ENCODE measurements at places on chromosomes 13 and 19. TPM values are rescaled to one million over a fixed set of nuclear protein-coding genes. Genes with fewer than 3 reads are reported as not detected.
A peak's percentile ranks its signal among the peaks of the same experiment; 100 is the strongest.

GRCh38 chr13:74070513-74070912 is 63.7 kb downstream of the KLF12 start:
- no peaks in the 10 kb centered on the region for H3K27me3 ChIP-seq
- DNase-seq: no peak
- no peaks in the 10 kb centered on the region for H3K4me1 ChIP-seq
- H3K4me3 ChIP-seq: no peak overlapping the region
- H3K36me3 ChIP-seq: no peaks in the 10 kb centered on the region

GRCh38 chr19:51809787-51810186 is 14.8 kb downstream of the FPR3 start:
- H3K4me3 ChIP-seq: no peak overlapping the region
- no peaks in the 10 kb centered on the region for H3K4me1 ChIP-seq
- peak overlapping the region; percentile 48 for H3K27ac ChIP-seq
- no peaks in the 10 kb centered on the region for H3K36me3 ChIP-seq
- no peak for DNase-seq
- no peaks in the 10 kb centered on the region for H3K27me3 ChIP-seq

- no peak overlapping the region for H3K27ac ChIP-seq
- H3K27me3 ChIP-seq: no peaks in the 10 kb centered on the region
- no peaks in the 10 kb centered on the region for H3K36me3 ChIP-seq
- peaks cover 13% of the 10 kb centered on the region for H3K4me1 ChIP-seq
- no peak for DNase-seq
These were observed 178.8 kb downstream of the KCTD12 start for GRCh38 chr13:76707360-76707759.

GRCh38 chr13:76307142-76307541 is 579.1 kb downstream of the KCTD12 start:
- H3K4me3 ChIP-seq: no peak overlapping the region
- H3K36me3 ChIP-seq: no peaks in the 10 kb centered on the region
- no peak overlapping the region for H3K27ac ChIP-seq
- H3K4me1 ChIP-seq: peaks cover 6% of the 10 kb centered on the region
- H3K27me3 ChIP-seq: no peaks in the 10 kb centered on the region

- H3K4me1 ChIP-seq: peaks cover 16% of the 10 kb centered on the region
- H3K27ac ChIP-seq: peak overlapping the region; percentile 69
- no peaks in the 10 kb centered on the region for H3K27me3 ChIP-seq
- peak overlapping the region; percentile 76 for H3K4me3 ChIP-seq
- H3K36me3 ChIP-seq: peaks cover 35% of the 10 kb centered on the region
These were observed 13.3 kb upstream of the AKAP8L start for GRCh38 chr19:15432018-15432494.

DNA sequence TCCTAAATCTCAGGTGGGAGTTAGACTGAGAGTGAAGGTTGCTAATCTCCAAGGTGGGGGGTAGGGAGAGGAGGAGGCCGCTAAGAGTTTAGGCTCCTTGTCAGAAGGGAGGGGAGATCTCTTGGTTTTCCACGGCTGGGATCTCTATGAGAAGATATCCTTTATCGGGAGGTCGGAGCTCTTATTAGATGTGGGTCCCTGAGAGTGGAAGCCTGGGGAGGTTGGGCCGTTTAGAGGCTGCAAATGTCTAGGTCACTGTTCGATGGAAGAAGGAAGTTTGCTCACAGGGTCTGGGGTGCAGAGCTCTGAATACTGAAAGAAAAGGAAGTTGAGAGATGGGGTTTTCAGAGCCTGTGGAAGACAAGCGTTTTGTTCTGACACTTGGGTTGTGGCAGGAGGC is 3.8 kb downstream of the MYADM start:
- DNase-seq: no peak
- H3K4me1 ChIP-seq: peaks cover 72% of the 10 kb centered on the region
- peaks cover 32% of the 10 kb centered on the region for H3K36me3 ChIP-seq
- H3K4me3 ChIP-seq: peak overlapping the region; percentile 20
- H3K27ac ChIP-seq: peak overlapping the region; percentile 1

- no peak for DNase-seq
- H3K36me3 ChIP-seq: no peaks in the 10 kb centered on the region
- H3K4me1 ChIP-seq: no peaks in the 10 kb centered on the region
- no peak overlapping the region for H3K27ac ChIP-seq
- H3K4me3 ChIP-seq: no peak overlapping the region
- H3K27me3 ChIP-seq: no peaks in the 10 kb centered on the region
These were observed 10.6 kb upstream of the FOXO1 start for GRCh38 chr13:40677064-40677463.

DNA sequence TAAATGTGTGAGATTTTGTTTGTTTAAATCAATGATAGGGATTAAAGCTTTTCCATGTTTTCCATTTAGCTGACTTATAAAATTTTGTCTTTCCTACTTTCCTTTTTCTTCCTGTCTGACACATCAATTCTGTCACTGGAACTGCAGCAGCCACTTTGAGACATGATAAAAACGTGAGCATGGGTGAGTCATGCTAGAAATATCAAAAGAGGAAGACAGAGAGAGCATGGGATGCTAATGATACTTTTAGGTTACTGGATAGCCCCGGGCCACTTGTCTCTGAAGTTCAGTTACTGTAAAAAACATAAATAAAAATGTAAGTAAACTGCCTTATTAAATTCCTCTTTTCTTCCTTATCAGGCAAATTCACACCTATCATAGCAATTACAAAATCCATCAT is 1332.0 kb upstream of the PCDH20 start:
- no peaks in the 10 kb centered on the region for H3K27me3 ChIP-seq
- no peak overlapping the region for H3K4me3 ChIP-seq
- no peaks in the 10 kb centered on the region for H3K36me3 ChIP-seq
- H3K4me1 ChIP-seq: no peaks in the 10 kb centered on the region
- no peak overlapping the region for H3K27ac ChIP-seq

DNA sequence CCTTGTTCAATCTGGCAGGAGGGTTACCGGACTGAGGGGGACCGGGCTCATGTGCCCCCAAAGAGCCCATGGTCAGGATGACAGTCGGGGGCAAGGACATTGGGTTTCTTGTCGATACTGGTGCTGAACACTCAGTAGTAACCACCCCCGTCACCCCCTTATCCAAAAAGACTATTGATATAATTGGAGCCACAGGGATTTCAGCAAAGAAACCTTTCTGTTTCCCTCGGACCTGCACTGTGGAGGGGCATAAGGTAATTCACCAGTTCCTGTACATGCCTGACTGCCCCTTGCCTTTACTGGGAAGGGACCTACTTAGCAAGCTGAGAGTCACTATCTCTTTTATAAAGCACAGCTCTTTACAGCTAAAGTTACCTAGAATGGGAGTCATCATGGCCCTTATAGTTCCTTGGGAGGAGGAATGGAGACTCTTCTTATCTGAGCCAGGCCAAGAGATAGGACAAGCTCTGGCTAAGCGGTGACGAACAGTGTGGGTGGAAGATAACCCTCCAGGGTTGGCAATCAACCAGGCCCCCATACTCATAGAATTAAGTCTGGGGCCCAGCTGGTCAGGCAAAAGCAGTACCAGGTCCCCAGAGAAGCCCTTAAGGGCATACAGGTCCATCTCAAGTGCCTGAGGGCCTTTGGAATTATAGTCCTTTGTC is 603.7 kb downstream of the UQCRFS1 start:
- no peaks in the 10 kb centered on the region for H3K4me1 ChIP-seq
- DNase-seq: no peak
- H3K27me3 ChIP-seq: no peaks in the 10 kb centered on the region
- H3K4me3 ChIP-seq: no peak overlapping the region

DNA sequence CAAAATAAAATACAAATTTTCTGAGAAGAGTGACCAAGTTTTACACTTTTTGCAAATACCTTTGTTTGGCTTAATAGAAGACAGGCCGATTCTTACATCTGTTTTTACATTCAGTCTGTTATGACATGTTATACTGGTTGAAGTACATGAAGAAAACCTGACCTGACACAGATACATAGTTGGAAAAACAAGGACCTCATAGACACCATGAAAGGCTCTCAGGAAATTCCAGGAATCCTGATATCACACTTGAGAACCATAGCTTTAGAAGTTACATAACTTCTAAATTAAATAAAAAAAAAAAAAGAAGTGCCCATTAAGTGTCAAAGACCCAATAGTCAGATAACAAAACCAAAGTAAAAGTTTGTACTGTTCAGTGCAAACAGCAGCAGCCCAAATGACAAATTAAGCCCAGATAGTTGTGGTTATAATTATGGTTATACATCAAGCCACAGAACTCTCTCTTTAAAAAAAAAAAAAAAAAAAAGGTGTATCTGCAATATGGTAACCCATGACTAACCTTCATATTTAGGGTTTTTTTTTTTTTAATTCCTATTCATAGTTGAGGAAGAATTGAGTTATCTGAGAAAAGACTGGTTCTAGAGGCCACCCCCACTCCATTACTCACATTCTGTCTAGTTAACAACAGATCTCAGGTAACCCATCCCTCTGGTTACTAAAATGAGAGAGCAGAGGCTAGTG is 19.8 kb downstream of the RBM26 start:
- no peak for DNase-seq
- peaks cover 9% of the 10 kb centered on the region for H3K4me1 ChIP-seq
- no peaks in the 10 kb centered on the region for H3K27me3 ChIP-seq
- H3K27ac ChIP-seq: no peak overlapping the region

DNA sequence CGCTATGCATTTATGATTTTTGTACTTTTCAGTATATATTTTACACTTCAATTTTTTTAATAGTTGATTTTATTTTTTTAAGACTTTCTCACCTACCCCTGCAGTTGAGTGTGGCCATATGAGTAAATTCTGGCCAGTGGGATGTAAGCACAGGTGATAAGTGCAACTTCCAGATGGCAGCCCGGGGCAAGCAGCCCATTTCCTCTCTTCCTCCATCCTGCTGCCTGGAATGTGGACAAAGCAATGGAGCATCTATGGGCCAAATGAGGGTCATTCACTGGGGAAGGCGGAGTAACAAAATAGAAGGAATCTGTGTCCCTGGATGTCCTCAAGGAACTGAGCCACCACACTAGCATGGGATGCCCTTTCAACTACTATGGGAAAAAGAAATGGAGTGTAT is 12.3 kb downstream of the RFXAP start:
- H3K4me3 ChIP-seq: no peak overlapping the region
- no peaks in the 10 kb centered on the region for H3K4me1 ChIP-seq
- no peak for DNase-seq
- H3K36me3 ChIP-seq: no peaks in the 10 kb centered on the region
- H3K27me3 ChIP-seq: no peaks in the 10 kb centered on the region

GRCh38 chr13:36774931-36775330 is 44.1 kb upstream of the RFXAP start:
- no peaks in the 10 kb centered on the region for H3K4me1 ChIP-seq
- H3K4me3 ChIP-seq: no peak overlapping the region
- H3K27me3 ChIP-seq: peaks cover 3% of the 10 kb centered on the region
- H3K36me3 ChIP-seq: no peaks in the 10 kb centered on the region

GRCh38 chr13:98797456-98797855 is 45.0 kb upstream of the SLC15A1 start:
- H3K27ac ChIP-seq: no peak overlapping the region
- no peaks in the 10 kb centered on the region for H3K36me3 ChIP-seq
- no peak for DNase-seq
- H3K4me3 ChIP-seq: no peak overlapping the region
- H3K4me1 ChIP-seq: no peaks in the 10 kb centered on the region
- H3K27me3 ChIP-seq: no peaks in the 10 kb centered on the region

GRCh38 chr19:18508585-18508984 is 13.3 kb downstream of the ELL start:
- peak overlapping the region; percentile 95 for H3K27ac ChIP-seq
- no peaks in the 10 kb centered on the region for H3K27me3 ChIP-seq
- H3K4me3 ChIP-seq: no peak overlapping the region
- H3K36me3 ChIP-seq: no peaks in the 10 kb centered on the region

GRCh38 chr13:77113496-77113895 is 86.5 kb upstream of the FBXL3 start:
- H3K4me3 ChIP-seq: no peak overlapping the region
- no peaks in the 10 kb centered on the region for H3K4me1 ChIP-seq
- no peaks in the 10 kb centered on the region for H3K27me3 ChIP-seq
- H3K27ac ChIP-seq: no peak overlapping the region
- DNase-seq: no peak

DNA sequence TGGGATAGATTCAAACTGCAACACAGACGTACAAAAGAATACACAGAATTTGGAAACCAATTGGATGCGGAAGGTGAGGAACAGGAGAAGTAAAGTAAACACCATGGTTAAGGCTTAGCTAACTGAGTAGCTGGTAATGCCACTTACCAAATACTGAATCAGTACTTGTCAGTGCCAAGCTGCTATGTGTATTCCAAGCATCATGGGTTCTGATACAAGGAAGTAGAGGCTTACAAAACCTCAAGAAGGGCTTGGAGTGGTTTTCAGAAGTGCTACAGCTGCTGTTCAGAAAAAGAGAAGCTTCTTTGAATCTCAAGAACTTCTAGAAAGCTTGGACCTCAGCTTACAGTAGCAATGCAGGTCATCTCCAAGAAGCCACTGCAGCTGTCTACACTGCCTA is 35.9 kb upstream of the DCT start:
- H3K36me3 ChIP-seq: no peaks in the 10 kb centered on the region
- DNase-seq: no peak
- H3K27ac ChIP-seq: no peak overlapping the region
- no peaks in the 10 kb centered on the region for H3K4me1 ChIP-seq
- no peak overlapping the region for H3K4me3 ChIP-seq
- no peaks in the 10 kb centered on the region for H3K27me3 ChIP-seq

- H3K4me1 ChIP-seq: peaks cover 19% of the 10 kb centered on the region
- no peak overlapping the region for H3K4me3 ChIP-seq
- H3K27me3 ChIP-seq: no peaks in the 10 kb centered on the region
- no peak for DNase-seq
- H3K36me3 ChIP-seq: no peaks in the 10 kb centered on the region
- H3K27ac ChIP-seq: no peak overlapping the region
These were observed 8.8 kb upstream of the DACH1 start for GRCh38 chr13:71875823-71876222.

- no peak overlapping the region for H3K27ac ChIP-seq
- H3K4me1 ChIP-seq: no peaks in the 10 kb centered on the region
- H3K4me3 ChIP-seq: no peak overlapping the region
- no peaks in the 10 kb centered on the region for H3K36me3 ChIP-seq
- no peaks in the 10 kb centered on the region for H3K27me3 ChIP-seq
These were observed 99.0 kb upstream of the TNFSF11 start for GRCh38 chr13:42474954-42475353.

GRCh38 chr13:74144269-74144668 is 10.1 kb upstream of the KLF12 start:
- no peaks in the 10 kb centered on the region for H3K4me1 ChIP-seq
- H3K27ac ChIP-seq: no peak overlapping the region
- no peaks in the 10 kb centered on the region for H3K27me3 ChIP-seq
- no peaks in the 10 kb centered on the region for H3K36me3 ChIP-seq
- DNase-seq: no peak
- no peak overlapping the region for H3K4me3 ChIP-seq

- H3K4me1 ChIP-seq: no peaks in the 10 kb centered on the region
- no peak overlapping the region for H3K4me3 ChIP-seq
- DNase-seq: no peak
- H3K36me3 ChIP-seq: no peaks in the 10 kb centered on the region
- no peaks in the 10 kb centered on the region for H3K27me3 ChIP-seq
- H3K27ac ChIP-seq: no peak overlapping the region
These were observed 1365.6 kb downstream of the OLFM4 start for GRCh38 chr13:54394085-54394700.

C1QTNF9 gene
- 0.18 TPM for total RNA-seq

YIPF2 gene
- total RNA-seq: 68.4 TPM

ZNF791 gene
- total RNA-seq: 23.3 TPM

OR7D2 gene
- 0.10 TPM for total RNA-seq

SH2D3A gene
- 27.6 TPM for total RNA-seq

SHD gene
- not detected for total RNA-seq

GFY gene
- total RNA-seq: not detected

ADAMTS10 gene
- total RNA-seq: 18.5 TPM

SERPINE3 gene
- total RNA-seq: not detected

RHPN2 gene
- total RNA-seq: 9.6 TPM
